ENCODE measurements at places on chromosomes 12 and 14.

DNA sequence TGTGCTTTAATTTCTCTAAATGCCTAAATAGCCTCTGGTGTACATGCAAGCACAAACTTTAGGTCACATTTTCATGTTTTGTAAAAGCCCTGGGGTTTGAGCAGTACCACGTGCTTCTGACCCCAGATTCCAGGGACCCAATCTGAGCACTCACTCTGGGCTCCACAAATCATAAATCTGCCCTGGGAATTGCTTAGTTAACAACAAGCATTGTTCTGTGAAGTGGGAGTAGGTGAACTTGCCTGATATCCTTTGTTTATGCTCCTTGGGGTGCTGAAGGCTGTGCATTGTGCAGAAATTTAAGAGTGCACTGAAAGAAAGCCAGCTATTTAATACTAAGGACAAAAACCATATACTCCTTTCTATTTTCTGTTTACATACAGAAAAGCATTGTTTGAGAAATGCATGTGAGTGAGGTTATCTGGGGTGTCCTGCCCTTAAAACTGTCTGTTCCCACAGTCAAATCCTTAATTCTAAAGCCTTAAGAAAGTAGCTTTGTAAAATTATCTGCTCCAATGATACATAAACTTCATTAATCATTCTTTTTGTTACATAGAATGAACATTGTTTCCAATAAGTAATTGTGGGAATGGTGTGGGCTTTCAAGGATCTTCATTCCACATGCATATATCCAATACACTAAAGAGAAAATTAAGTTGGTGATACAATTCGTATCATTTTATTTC is 258.6 kb upstream of the NPAS3 start:
- no peak for DNase-seq

DNA sequence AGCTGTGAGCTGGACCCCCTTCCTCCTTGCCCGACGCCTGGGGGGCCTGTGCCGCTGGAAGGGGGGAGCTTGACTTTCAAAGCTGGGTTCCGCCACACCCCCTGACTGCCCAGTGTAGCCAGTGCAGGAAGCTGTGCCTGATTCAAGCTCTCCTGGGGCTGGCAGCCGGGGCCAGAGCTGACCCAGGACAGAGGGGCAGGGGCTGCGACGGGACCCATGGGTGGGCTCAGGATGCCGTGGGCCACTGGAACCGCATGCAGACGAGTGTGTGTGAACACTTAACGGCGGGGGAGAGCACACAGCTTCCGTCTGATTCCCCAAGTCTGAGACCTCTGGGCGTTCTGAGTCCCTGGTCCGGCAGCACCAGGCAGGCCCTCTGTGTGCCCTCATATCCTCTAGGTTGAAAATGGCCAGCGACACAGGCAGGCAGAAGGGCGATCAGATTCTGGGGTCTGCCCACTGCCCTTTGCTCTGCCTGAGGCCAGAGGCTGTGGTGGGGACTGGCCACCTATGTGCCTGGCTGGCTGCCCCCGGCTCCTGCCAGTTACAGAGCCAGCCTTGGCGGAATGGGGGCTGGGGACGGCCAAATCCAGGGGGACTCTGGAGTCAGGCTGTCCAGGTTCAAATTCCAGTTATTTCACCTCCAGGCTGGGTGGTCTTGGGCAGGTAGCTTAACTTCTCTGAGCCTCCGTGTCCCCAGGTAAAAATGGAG is 54.0 kb downstream of the CYP46A1 start:
- DNase-seq, result no peak

- DNase-seq, result peak; percentile 58
Observed at GRCh38 chr12:20475542-20475941, 107.2 kb downstream of the PDE3A start.

GRCh38 chr12:41424651-41425050 is 236.5 kb downstream of the PDZRN4 start:
- no peak for DNase-seq

- DNase-seq, result no peak
Observed at GRCh38 chr12:83065562-83065961, 378.9 kb downstream of the TMTC2 start.

- peak; percentile 41 for DNase-seq
Observed at GRCh38 chr12:47870175-47870781, 34.5 kb downstream of the VDR start.

- DNase-seq, result peak; percentile 96
Observed at GRCh38 chr12:6532051-6532926, 2.0 kb upstream of the GAPDH start.

DNA sequence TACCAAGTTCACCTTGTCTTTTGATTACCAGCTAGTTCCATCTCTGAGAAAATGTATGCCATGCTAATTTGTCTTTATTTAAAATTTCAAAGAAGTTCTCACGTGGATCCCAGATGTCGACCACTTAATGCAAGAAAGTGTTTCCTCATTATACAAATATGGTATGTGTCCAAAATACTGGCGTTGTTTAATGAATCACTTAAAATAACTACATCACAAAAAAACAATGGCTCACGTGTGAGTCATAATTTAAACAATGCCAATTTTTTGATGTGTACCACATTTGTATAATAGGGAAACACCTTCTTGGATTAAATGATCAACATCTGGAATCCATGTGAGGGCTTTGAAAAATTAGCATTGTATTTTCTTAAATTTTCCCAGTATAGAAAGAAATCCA is 40.8 kb downstream of the DBX2 start:
- DNase-seq, result no peak

GRCh38 chr12:41073633-41074472 is 114.3 kb upstream of the PDZRN4 start:
- DNase-seq, result no peak

All from amniotic epithelial cell (primary cell).